ENCODE measurements at places on chromosomes 2 and 18.

GRCh38 chr2:241066171-241066892, 35.8 kb downstream of the MTERF4 start:
- DNase-seq = no peak

DNA sequence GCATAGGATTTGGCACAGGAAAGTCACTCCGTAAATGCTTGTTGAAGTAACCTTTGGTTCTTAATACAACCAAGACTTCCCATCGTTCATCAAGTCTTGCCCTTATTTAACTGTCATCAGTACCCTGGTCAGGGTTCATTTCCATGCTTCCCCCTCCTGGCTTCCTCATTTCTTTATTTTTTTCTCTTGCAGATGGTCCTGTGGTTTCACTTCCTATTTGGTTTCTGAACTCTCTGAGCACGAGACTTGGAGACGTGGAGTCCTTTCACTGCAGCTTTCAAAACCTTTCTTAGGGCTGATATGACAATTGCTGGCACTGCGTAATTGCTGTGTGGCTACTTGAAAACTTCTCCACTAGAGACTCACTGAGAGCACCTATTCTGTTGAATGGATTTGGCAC, 59.9 kb upstream of the PID1 start:
- DNase-seq = peak; percentile 93

DNA sequence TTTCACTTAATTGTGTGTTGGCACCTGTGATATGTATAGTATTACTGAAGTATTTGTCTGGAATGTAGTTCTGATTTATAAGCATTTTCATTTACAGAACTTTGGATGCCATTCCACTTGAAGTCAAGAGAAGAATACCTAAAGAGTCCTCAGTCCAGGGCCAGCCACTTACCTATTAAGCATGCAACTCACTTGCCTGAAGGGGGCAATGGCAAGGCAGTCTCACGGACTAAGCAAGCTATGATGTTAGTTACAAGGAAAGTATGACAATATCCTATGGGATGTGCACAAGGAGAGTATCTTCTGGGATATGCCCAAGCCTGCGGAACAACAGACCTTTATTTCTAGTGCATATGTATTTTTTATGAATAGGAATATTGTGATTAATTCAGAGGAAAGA, 369.4 kb upstream of the GCFC2 start:
- DNase-seq = no peak

DNA sequence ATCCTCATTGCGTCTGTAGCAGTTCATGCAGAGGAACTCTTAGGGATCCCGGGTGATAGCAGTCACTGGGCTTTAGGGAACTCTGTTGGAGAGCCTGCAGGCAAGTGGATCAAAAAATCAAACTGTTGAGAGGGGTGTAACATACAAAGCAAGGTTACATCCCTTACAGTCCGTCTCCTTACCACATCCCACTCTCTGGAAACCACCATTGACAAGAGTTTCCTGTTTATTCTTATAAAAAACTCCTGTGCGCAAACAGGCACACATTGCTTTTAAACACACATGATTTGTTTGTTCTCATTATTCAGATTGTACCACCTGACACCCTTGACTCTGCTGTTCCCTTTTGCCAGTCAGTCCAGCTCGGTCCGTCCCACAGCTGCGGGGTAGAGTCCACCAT, 137.7 kb downstream of the LTBP1 start:
- no peak for DNase-seq

GRCh38 chr2:164008752-164009151, 272.9 kb upstream of the FIGN start:
- DNase-seq = no peak

- no peak for DNase-seq
Observed at GRCh38 chr2:17327649-17328048, 190.6 kb downstream of the RAD51AP2 start.

DNA sequence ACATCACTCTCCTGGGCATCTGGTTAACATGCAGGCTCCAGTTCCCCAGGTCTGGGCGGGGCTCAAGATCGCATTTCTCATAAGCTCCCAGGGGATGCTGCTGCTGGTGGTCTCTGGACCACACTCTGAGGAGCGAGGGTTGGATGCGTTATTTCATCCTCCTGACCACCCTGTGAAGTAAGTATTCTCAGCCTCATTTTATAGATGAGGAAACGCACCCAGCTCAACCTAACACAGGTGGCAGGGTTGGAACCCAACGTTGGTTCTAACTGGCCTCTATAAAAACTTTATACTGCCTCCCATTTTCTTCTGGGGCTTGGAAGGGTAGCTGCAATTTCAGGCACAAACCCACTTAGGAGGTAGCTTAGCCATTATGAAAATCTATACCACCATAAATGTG, 120.5 kb downstream of the FAM210A start:
- no peak for DNase-seq

- no peak for DNase-seq
Observed at GRCh38 chr2:138275292-138275690, 226.3 kb upstream of the SPOPL start.

- peak; percentile 73 for DNase-seq
Observed at GRCh38 chr2:230439590-230439989, 23.6 kb downstream of the SP100 start.

GRCh38 chr2:102848366-102848839, 86.6 kb downstream of the TMEM182 start:
- DNase-seq = no peak

DNA sequence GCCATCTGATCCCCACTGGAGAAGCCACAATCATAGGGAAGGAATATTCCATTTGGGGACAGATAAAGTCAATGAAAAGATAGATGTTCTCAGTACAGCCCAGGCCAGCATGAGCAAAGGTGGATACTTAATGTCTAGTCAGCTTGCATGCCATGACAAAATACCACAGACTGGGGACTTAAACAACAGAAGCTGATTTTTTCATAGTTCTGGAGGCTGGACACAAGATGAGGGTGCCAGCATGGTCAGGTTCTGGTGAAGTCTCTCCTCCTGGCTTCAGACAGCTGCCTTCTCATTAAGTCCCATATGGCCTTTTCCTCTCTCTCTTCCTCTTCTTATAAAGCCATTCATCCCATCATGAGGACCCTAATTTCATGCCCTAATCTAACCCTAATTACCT, 116.1 kb upstream of the CYP1B1 start:
- no peak for DNase-seq

- DNase-seq = no peak
Observed at GRCh38 chr2:66984864-66985263, 412.3 kb upstream of the ETAA1 start.

GRCh38 chr2:61356261-61356957, 114.5 kb downstream of the USP34 start:
- DNase-seq = peak; percentile 11

GRCh38 chr2:208280933-208281332, 14.9 kb downstream of the PIKFYVE start:
- no peak for DNase-seq

GRCh38 chr18:43587538-43588153, 310.4 kb upstream of the SYT4 start:
- peak; percentile 10 for DNase-seq

DNA sequence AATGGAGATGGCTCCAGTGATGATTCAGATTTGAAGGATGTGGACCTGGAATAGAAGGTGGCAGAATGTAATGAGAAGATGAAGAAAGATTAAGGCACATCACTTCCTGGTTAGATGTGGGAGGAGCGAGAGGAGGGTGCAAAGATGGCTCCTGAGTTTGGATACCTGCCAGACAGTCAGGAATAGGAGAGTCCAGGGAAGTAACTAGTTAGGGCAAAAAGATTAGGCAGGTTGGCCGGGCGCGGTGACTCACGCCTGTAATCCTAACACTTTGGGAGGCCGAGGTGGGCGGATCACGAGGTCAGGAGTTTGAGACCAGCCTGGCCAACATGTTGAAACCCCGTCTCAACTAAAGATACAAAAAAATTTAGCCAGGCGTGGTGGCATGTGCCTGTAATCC, 5.6 kb downstream of the C2orf74 start:
- no peak for DNase-seq

- no peak for DNase-seq
Observed at GRCh38 chr2:142100970-142101369, 29.8 kb downstream of the LRP1B start.

DNA sequence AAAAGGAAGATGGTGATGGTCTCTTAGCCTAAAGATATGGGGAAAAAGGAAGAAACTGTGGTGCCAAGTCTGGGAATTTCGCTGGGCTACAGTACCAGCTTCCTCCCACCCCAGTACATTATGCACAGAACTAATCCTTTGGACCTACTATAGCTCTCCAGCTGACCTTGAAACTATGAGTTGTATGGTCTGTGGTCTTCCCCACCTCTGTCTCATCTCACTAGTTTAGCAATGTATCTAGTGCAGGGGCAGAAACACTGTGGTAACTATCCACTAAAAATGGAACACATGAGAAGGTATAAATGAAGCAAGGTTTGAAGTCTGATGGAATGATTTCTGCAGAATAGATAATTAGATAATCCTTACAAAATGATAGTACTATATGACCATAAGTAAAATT, 190.4 kb upstream of the CCDC150 start:
- DNase-seq = no peak

DNA sequence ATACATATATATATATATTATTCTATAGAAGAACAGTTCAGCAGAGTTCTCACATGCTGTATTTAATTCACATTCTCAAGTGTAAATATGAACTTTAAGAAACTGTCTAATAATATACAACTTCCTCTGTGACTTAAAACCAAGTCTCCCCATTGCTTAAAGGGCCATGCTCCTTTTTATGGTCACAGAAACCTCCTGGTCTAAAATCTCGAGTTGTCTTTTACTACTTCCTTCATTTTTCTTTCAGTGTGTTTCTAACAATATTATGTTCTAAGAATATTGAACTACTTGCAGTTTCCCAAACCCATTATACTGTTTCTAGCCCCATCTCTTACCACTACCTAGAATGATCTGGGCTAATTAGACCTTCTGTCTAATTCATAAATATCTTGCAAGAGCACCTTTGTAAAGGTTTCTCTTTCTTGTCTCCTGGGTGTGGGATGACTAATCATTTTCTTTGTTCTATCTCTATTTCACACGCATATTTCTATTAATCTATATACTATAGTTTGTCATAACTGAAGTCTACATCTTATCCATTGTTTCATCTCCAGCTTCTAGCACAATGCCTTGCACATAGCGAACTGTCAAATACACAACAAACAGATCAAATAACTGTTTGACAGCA, 48.8 kb downstream of the ERBB4 start:
- DNase-seq = no peak

DNA sequence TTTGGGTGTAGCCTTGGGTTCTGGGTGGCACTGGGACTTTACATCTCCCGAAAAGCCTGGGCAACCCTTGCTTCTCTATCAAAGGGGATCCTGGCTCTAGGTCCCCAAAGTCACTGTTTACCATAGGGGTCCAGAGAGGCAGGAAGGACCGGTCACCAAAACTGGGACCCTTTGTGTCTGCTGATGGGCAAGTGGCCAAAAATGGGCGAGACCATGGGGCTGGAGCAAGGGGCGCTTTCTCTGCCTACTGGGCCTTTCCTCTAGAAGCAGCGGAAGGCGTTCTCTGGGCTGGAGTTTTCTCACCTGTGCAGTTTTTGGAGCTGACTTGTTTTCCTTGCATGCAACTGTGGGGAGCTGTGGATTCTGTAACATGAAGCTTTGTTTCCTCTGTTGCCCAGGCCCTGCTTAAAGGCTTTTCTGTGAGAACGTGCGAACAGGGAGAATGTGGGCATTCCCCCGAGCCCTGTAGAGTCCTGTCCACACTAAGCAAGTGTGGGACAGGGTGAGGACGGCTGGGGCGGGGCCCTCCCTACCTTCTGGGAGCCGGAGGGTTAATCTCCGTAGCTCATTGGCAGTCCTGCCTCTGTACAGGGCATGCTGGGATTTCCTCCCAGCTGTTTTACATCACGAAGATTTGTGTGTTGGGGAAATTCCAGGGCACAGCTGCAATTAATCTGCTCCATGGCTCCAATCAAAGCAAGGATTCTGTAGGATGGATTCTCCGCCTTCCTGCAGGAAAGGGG, 50.2 kb downstream of the TGOLN2 start:
- DNase-seq = no peak

GRCh38 chr2:140457483-140457882, 1673.3 kb downstream of the LRP1B start:
- no peak for DNase-seq

DNA sequence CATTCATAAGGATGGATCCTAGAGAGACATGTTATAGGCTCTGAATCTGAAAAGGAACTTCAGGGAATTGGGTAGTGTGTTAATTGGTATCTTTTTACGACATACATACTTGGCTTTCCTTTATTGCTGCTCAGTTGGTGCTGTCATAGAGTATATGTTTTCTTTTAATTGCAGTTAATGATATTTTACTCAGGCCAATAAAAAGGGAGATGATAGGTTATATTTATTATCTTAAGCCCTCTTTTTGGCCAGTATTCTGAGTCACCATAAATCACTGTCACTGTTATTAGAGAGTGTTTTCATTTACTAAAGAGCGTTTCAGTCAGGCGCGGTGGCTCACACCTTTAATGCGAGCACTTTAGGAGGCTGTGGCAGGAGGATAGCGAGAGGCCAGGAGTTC, 47.6 kb downstream of the RALBP1 start:
- DNase-seq = no peak

DNA sequence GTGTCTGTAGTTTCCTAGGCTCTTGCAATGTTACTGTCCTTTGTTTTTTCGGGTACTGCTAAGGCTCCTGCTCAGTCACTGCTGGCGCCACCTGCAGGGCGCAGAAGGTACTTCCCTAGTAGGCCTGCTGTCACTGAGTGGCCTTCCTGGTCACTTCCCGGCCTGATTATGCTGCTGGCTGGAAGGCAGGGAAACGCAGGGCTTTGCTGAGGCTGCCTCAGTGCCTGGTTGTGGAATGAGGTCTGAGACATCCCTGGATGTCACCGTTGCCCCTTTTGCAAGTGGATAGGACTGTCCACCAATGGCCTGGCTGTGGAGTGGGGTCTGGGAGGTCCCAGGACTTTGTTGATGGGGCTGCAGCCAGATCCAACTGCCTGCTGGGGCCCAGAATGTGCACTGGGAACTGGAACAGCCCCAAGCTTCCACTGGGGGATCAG, 13.1 kb downstream of the DAW1 start:
- DNase-seq = peak; percentile 63

Data from AML-193 (cell line).